Stimulated activated CD8-positive, alpha-beta memory T cell treated with anti-CD3 and anti-CD28 coated beads, Interleukin-4, amount 100 ng/mL, for 1 hour (primary cell): ENCODE measurements at places on chromosomes 2 and 18.

DNA sequence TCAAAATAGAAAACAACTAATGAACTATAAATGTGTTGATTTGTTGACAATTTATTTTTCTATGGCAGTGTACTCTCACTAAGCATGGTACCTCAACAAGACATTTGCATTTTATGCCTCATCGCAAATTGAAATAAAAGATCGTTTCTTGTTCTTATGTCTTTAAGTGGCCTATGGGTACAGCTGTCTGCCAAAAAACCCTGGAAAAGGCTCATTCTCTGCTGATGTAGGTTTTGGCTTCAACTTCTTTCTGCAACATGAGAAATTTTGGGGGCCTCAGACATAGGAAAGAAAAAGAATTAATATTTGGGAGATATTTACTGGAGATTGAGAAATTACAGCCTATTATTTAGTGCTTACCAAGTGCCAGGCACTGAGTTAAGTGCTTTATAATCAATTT lies 205.1 kb upstream of the DPP10 start:
- DNase-seq = no peak

DNA sequence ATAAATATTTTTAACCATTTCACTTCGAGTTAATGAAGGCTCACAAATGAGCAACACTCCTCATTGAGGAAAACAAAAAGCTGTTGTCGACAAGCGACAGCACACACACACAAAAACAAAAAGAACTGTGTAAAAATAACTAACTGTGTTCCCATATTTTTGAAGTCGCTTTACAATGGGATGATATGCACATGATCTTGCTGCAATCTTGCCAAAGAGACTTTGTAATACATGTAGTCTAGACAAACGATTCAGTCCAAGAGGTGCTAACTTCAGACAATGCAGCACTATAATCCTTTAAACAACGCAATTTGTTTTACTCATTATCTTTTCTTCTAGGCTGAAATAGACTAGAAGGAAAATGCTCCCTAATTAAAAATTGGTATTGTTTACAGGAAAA lies 7.2 kb upstream of the USP34 start:
- DNase-seq = no peak

GRCh38 chr18:59303006-59303405 lies 15.4 kb downstream of the CPLX4 start:
- DNase-seq = no peak

DNA sequence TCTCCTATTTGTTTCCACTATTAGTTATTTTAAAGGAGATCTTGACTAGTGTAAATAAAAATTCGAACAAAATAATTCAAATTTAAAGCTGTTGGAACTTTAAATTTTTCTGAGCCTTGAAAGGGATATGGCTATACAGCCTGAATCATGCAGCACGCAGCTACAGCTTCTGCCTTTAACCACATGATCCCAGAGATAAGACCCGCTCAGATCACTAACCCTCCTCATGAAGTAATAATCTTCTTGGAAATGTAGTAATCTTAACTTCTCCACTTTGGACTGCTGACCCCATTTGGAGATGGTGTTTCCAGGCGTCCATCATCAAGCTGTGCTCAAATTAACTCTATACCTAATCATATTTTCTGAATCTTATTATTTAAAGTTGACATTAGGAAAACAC lies 336.6 kb downstream of the DSC3 start:
- DNase-seq = no peak

DNA sequence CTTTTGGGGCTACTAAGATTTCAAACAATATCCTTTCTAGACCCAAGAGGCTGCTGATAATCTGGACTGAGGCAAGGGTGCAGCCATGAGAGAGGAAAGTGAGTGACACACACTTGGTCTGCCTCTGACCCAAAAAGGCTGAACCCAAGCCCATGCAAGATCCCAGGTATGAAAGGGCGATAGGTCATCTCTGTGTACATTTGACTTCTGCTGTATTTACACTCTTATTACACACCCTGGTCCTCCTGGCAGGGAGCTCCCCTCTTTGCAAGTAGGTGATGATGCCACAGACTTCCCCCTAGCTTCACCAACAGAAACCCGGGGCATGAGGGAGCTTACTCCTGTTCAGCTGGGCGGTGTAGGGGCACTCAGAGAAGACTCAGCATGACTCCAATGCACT lies 61.8 kb upstream of the ACAA2 start:
- no peak for DNase-seq

GRCh38 chr2:222024932-222025880 lies 273.6 kb downstream of the PAX3 start:
- DNase-seq = no peak

DNA sequence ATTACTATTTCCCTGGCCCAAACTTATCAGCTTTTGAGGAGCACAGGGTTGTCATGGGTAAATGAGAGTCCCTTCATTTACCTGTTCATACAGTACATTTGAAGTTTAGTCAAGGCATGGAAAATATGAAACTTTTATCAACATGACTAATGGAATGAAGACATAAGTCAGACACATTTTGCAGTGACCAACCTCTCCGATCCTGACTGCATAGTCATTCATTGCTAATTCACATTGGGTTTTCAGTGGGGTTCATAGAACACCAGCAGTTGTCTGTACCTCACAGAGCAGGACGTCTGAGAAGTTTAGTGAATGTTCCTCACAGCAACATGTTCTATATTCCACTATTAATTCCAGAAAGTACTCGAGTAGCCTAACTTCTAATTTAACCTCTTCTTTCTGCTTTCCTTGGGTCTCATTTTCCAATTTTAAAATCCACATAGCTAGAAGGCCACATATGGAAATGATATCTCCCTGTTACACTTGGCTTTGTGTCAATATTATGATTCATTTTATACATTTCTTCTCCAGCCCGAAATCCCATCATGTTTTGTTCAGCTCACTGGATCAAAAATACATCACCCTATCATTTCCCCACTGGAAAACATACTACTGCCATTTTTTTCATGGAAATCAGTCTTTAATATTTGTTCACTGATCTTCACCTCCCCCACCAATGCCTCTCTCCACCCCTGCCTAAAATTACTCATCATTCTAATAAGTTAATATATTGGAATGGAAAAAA lies 65.9 kb downstream of the CDH20 start:
- no peak for DNase-seq

GRCh38 chr2:176826984-176827668 lies 385.5 kb upstream of the HNRNPA3 start:
- DNase-seq = no peak
